ENCODE measurements at places on chromosomes 13 and 19. TPM values are rescaled to one million over a fixed set of nuclear protein-coding genes. Genes with fewer than 3 reads are reported as not detected.

GRCh38 chr13:67184247-67184646 lies 45.9 kb downstream of the PCDH9 start:
- DNase-seq = no peak

- DNase-seq = peak; percentile 94
Observed at GRCh38 chr19:55624109-55625003, at the start of gene ZNF784. Gene ZNF784 (minus strand): TSS chr19:55624566. CDS start chr19:55624561, 5 bp downstream.

GRCh38 chr13:100235311-100235901 lies 146.5 kb downstream of the PCCA start:
- DNase-seq = no peak

DNA sequence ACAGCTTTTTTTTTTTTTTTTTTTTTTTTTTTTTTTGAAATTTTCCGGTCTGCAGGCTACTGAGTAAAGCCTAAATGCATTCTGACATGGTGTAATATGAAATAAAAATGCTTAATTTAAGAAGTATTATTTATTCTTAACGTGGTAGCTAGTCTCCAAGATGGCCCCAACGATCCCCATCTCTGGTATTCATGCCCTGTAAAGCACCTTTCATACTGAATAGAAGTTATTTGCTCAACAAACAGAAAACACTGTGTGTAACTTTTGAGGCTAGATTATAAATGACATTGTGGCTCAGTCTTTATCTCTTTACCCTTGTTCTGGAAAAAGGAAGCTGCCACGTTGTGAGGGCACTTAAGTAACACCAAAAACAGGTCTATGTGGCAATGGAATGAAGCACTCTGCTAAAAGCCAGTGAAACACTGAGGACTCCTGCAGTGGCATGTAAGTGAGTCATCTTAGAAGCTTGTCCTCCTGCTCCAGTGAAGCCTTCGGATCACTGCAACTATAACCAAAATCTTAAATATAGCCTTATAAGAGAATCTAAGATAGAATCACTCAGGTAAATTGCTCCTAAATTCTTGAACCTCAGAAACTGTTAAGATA lies 128.7 kb downstream of the UGGT2 start:
- no peak for DNase-seq

- DNase-seq = peak; percentile 48
Observed at GRCh38 chr19:13788991-13789390, 6.3 kb upstream of the ZSWIM4 start.

DNA sequence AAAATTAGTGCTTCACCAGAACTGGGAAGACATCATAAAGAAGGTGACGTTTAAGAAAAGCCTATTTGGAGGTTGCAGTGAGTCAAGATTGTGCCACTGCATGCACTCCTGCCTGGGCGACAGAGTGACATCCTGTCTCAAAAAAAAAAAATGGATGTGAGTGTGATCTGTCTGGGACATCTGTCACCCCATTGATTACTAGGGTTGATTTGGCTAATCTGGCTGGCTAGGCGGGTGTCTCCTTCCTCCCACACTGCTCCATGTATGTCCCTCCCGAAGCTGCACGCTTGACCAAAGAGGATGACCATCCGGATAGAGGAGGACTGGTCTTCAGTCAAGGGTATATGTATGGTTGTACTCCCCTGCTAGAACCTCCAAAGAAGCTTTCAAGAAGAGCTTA lies 2.6 kb downstream of the GTF2F2 start:
- no peak for DNase-seq

DNA sequence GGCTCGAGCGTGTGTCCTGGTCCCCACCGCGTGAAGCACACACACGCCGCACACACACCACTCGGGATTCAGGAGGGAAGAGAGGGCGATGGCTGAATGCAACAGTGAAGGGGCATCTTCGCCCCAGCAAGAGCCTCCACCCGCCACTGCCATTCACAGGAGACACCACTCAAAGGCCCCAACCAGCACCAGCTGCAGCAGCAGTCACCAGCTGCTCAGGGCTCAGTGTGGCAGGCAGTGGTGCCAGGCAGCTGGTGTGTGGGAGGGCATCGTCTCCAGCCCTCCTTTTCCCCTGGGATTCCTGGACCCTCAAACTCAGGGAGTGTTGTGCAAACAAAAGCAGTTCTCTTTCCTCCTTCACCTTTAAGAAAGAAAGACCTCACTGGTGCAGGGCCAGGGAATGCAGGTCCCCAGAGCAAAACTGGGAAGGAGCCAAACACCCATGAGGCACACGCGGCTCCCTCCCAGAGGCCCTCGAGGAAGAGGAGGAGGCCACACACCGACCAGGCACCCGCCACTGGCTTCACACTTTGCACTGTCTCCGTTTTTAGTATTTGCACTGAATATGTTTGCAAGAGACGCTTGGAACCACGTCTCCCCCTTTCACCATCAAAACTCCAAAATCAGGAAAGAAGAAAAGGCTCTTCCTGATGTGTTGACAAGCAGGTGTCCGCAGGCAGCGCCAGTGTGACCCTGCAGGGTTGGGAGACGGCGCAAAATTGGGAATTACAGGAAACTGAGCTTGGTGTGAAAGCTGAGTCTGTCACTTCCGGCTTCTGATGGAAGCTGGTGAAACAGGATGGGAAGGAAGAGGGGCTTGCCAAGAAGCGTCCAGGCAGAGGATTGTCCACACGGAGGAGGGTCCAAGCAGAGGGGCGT lies 26.4 kb upstream of the F7 start:
- no peak for DNase-seq

GRCh38 chr19:19032420-19033175 lies 719 bp downstream of the SUGP2 start:
- peak; percentile 93 for DNase-seq

GRCh38 chr13:90385781-90386489 lies 961.6 kb upstream of the MIR17HG start:
- DNase-seq = no peak

DNA sequence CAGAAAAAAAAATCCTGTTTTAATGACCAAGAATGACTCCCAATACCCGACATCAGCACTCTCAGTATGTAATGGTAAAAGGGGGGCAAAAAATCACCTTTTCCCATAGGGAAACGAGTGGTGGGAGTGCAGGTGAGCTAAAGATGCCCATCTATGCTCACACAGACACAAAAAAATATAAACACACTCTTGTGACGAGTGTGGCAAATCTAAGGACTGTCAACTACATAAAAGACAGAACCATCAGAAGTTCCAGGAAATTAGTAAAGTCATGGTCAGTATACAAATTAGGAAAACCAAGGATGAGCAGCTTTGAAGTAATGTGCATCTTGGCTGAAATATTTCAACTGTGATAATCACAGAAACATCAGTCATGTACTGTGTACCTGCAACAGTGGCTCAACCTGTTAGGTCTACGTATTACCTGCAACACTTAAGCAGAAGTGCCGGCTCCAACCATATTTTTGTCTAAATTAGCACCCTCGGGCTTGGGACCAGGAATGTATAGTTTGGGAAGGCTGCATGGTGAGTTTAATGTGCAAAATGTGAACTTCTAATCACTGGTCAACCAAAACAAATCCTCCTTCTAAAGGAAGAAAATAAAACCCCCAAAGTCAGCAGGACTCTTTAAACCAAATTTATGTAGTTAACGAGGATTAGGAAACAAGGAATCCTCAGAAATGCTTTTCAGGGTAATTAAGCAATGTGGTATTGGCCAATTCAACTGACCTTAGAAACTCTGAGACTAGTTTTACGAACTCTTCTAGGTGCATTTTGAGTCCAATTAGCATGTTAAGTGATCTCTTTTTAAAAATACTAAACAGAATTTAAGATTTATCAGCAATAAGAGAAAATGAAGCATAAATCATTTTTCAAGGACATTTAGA lies 24.3 kb downstream of the ANKRD10 start:
- no peak for DNase-seq

DNA sequence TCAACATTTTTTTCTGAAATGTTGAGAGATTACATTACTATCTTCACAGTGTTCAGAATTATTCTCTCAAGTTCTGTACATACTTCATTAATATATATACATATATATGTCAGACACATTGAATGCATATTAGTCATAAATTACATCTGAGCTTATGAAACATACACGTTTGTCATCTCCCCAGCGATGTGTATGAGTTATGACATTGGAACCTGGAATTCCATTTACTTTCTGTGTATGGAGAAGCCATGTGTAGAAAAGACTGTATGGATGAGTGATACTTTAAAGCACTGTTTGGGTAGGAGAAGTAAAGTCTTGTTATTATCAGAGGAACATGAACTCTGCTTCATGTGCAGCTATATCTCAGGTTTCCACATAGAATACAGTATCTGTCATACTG lies 167.2 kb downstream of the FGF14 start:
- DNase-seq = no peak

DNA sequence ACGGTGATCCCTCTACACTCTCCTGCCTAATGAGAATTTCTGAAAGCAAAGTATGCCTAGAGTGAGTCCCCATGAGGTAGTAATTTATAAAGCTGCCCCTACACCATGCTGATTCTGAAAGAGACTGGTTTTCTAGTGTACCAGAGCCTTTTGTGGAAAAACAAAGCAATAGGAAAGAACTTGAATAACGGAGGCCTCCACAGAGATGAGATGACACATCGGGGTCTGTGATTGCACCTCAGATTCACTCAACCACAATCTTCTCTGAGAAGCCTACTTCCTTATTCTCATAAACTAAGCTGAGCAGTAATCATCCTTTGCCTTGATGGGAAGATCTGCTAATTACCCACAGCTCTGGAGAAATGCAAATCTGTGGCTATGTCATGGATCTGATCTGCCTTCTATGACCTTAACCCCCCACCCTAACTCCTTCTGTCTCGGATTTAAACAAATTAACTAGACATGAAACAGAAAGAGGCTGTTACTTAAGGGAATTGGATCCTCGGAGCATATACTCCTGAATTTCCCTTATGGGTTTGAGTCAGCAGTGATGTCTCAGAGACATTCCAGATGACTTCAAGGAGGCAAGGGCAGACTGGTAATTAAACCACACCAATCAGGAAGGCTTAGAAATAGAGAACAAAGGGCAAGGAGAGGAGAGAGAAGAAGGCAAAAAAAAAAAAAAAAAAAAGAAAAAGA lies 128.0 kb downstream of the DCT start:
- no peak for DNase-seq

DNA sequence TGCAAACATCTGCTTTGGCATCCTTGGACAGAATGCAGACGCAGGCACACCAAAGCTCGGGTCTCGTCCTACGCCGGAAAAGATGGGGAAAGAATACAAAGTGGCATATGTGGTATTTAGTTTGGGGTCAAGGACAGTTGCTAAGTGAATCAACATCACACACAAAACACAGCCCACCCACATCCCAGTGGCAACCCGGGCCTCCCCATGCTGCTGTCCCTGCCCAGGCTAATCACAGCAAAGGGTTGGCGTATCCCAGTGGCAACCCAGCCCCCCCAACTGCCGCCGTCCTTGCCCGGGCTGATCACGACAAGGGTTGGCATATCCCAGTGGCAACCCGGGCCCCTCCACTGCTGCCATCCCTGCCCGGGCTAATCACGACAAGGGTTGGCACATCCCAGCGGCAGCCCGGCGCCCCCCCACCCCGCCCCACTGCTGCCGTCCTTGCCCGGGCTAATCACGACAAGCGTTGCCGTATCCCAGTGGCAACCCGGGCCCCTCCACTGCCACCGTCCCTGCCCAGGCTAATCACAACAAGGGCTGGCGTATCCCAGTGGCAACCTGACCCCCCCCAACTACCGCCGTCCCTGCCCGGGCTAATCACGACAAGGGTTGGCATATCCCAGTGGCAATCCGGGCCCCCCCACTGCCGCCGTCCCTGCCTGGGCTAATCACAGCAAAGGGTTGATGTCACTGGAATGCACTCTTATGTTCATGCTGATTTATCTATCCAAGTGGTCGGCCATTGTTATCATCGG lies 167.8 kb upstream of the SOX1 start:
- DNase-seq = no peak

GRCh38 chr13:39144941-39145533 lies 106.8 kb downstream of the NHLRC3 start:
- peak; percentile 46 for DNase-seq

GRCh38 chr13:97403893-97404750 lies 29.8 kb upstream of the RAP2A start:
- no peak for DNase-seq

DNA sequence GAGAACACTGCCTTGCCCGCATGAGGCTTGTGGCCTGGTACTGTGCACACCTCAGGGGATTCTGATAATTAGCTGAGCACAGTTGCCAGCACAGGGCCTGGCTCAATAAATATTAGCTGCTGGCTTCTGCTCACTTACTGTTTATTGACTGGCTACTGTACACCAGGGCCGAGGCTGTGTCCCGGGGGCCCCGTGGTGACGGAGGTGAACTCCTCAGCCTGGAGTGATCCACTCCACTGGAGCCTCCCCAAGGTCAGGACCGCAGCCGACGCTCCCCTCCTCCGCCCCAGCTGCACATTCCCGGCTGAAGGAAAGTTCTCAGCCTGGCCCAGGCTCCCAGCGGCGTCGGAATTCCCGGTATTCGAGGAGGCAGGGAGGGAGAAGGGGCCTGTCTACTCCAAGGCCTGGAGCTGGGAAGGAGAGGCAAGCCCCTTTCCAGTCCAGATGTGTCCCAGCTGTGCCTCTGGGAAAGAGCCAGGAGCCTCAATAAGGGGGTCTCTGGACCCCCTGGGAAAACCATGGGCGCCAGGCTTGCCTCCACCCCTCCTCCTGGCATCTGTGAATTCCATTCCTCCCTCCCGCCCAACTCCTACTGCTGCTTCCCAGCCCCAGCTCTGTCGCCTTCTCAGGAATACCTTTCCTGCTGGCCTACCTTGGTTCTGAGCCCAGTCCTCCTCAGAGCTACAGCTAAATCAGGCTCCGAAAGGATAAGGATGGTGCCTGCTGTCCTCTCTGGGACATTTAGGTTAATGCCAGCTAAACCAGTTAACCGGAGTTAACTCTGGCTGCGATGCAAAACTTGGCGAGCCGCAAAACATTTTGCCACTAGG lies 7.3 kb downstream of the RPS16 start:
- DNase-seq = peak; percentile 78

DNA sequence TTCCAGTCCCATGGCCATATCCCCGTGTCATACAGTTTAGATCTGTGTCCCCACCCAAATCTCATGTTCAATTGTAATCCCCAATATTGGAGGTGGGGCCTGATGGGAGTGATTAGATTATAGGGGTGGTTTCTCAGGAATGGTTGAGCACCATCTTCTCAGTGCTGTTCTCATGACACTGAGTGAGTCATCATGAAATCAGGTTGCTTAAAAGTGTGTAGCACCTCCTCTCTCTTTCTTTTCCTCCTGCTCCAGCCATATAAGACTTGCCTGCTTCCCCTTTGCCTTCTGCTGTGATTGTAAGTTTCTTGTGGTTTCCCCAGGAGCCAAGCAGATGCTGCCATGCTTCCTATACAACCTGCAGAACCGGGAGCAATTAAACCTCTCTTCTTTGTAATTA lies 197.8 kb downstream of the NALCN start:
- DNase-seq = no peak

GRCh38 chr19:29106346-29106885 lies 106.5 kb downstream of the UQCRFS1 start:
- no peak for DNase-seq

Gene KLC3
- total RNA-seq = 0.24 TPM

Gene DNAAF3
- total RNA-seq = 0.41 TPM

Gene TMEM59L
- total RNA-seq = 3.3 TPM

Gene EMC10
- total RNA-seq = 82.3 TPM

Gene CYP2S1
- total RNA-seq = 1.3 TPM

Gene SULT2A1
- not detected for total RNA-seq

Gene CABP5
- total RNA-seq = not detected

Gene DCLK1
- 30.1 TPM for total RNA-seq

Gene FOSB
- 5.5 TPM for total RNA-seq

Gene PABPC3
- total RNA-seq = not detected

Gene MPV17L2
- total RNA-seq = 13.4 TPM
